ENCODE measurements at places on chromosomes 4 and X.

DNA sequence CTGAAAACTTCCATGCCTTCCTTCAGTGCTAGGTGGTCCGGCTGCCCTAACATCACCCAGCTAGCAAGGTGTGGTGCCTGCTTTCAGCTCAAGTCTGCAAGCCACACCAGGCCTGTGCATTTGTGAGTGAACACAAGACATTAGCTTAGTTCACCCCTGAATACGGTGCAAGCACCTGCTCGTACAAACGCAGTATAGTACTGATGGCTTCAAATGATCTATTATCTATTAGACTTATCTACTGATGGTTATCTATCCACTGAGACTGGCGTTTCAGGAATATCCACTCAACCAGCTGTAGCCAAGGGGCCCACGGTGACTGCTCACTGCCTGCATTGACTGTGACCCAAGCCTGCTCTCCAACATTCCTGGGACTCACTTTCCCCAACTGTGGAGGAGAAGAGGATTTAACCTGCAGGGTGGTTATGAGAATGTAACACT, 155.9 kb downstream of the SHOX start:
- DNase-seq = no peak

GRCh38 chr4:110900213-110900769, 277.4 kb upstream of the PITX2 start:
- DNase-seq = no peak

- DNase-seq = no peak
Observed at GRCh38 chr4:138611721-138612120, 369.6 kb upstream of the SLC7A11 start.

GRCh38 chr4:100041646-100042045, 91.6 kb upstream of the H2AZ1 start:
- no peak for DNase-seq

DNA sequence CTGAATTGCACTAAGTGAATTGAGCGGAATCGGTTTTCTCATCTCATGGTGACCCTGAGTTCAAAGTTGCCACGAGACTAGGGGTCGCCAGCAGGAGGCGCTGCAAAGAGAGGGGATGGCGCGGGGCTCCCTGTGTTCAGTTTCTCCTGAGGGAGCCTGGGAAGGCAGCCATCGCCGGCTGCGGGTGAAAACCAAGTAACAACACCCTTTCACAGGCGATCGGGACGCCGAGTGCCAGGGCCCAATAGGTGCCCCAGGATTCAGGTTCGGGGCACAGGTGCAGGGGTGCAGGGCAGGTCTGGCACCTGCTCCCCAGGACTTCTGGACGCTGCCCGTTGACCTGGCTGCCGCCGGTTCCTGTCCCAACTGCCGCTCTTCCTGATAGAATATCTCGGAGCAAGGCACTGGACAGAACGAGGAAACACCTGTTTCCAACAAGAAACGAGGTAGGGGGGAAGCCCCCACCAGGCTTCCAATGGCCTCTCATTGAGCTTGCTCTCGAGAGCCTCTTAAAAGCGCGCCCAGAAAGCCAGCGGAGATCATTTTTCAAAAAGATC, 1.1 kb upstream of the FGF16 start:
- no peak for DNase-seq

DNA sequence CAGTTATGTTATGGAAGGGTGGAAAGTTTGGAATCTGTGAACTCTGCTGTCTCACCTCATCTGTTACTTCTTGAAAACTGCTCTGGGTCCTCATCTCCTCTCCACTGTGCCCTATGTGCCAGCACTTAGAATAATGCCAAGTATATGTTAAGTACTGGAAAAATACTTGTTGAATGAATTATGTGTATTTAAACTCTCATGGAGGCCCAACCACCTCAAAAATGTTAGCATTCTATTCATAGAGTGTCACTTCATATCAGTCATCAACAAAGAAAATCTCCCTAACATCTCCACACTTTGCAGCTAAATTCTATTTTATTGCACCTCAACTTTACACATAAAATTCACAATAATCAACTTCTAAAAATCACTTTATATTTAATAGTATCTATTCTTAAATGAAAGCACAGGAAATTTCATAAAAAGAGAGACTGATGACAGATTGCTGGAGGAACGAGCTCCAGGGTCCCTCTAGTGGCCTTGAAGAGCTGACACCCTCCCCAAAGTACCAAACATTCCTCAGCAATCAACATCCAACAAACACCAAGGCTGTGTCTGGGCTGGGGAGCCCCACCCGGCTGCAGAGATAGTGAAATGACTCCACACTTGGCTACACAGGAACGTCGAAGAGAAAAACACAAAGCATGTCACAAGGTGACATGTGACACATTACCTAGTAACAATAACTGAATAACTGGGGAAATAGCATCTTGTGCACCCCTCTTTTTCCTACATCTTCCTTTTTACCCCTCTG, 45.8 kb downstream of the SLC39A8 start:
- DNase-seq = peak; percentile 36

GRCh38 chrX:145563159-145563558, 254.5 kb upstream of the SLITRK2 start:
- DNase-seq = no peak

DNA sequence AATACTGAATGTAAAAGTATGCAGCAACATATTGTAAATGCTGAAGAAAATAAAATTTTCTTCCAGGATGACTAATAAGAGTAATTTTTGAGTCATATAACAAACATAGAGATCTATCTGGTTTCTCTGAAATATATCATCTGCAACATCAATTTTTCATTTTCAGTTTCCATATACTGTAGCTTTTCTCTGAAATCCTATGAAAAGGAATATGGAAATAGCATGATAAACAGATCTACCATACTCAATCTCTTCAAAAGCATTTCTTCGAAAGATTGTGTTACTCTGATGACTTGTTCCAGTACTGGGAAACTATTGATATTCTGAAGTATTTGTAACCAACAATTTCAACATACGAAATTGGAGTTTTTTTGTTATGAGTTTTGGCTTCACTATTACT, 1156.7 kb downstream of the FAM133A start:
- peak; percentile 24 for DNase-seq

GRCh38 chr4:60805500-60806313, 394.4 kb upstream of the ADGRL3 start:
- peak; percentile 7 for DNase-seq

DNA sequence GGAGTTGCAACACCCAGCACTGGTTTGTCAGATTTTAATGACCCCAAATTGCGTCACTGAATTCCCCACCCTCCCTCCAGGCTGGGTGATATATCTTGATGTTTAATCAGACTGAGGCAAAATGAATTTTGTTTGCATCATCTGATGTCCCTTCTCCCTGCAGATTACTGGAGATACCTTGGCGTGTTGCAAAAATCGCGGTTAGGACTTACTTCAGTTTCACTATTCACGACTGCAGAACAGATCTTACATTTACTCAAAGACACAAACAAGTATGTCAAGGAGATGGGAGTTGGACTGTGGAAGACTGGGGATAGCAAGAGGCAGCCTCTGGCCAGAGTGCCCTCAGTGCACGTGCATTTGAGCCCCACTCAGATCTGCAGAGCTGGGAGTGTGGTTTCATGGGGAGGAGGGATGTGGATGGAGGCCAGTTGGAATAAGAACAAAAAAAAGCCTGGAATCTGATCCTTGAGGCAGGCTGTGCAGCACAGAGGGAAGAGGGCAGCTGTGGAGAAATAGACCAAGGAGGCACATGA, 92.2 kb upstream of the MTM1 start:
- DNase-seq = no peak

- DNase-seq = peak; percentile 59
Observed at GRCh38 chrX:3638280-3638873, 75.1 kb downstream of the PRKX start.
